ENCODE measurements at places on chromosomes 13 and 19. TPM values are rescaled to one million over a fixed set of nuclear protein-coding genes. Genes with fewer than 3 reads are reported as not detected.

The PLA2G4C gene
- 1.4 TPM for total RNA-seq

The ATP7B gene
- total RNA-seq: 1.8 TPM

The NCCRP1 gene
- total RNA-seq: 7.8 TPM

The KLK3 gene
- not detected for total RNA-seq

The ZNF573 gene
- 8.5 TPM for total RNA-seq

- no peaks in the 10 kb centered on the region for H3K36me3 ChIP-seq
- H3K4me3 ChIP-seq: no peak overlapping the region
- no peaks in the 10 kb centered on the region for H3K27me3 ChIP-seq
- DNase-seq: no peak
- H3K4me1 ChIP-seq: no peaks in the 10 kb centered on the region
Observed at GRCh38 chr13:91331047-91331915, 16.2 kb upstream of the MIR17HG start.

DNA sequence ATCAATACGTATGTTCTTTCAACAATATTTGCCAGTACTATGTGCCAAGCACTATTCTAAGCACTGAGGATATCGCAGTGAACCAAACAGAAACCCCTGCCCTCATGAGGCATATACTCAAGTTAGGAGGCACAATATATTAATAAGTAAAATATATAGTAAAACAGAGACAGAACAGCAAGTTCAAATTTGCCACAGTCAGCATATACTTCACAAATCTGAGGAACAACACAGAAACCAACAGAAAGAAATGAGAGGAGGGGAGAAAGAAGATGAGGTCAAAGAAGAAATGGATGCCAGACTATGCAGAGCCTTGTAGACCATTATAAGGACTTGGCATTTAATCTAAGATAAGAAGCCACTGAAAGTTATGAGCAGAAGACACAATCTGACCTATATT is 59.9 kb downstream of the KATNAL1 start:
- no peak for DNase-seq
- H3K27ac ChIP-seq: no peak overlapping the region
- H3K36me3 ChIP-seq: no peaks in the 10 kb centered on the region
- no peaks in the 10 kb centered on the region for H3K27me3 ChIP-seq

GRCh38 chr13:26599860-26600259 is 42.4 kb downstream of the WASF3 start:
- H3K36me3 ChIP-seq: no peaks in the 10 kb centered on the region
- DNase-seq: no peak
- H3K27me3 ChIP-seq: no peaks in the 10 kb centered on the region
- no peak overlapping the region for H3K4me3 ChIP-seq
- H3K4me1 ChIP-seq: peaks cover 37% of the 10 kb centered on the region
- H3K27ac ChIP-seq: peak overlapping the region; percentile 25

DNA sequence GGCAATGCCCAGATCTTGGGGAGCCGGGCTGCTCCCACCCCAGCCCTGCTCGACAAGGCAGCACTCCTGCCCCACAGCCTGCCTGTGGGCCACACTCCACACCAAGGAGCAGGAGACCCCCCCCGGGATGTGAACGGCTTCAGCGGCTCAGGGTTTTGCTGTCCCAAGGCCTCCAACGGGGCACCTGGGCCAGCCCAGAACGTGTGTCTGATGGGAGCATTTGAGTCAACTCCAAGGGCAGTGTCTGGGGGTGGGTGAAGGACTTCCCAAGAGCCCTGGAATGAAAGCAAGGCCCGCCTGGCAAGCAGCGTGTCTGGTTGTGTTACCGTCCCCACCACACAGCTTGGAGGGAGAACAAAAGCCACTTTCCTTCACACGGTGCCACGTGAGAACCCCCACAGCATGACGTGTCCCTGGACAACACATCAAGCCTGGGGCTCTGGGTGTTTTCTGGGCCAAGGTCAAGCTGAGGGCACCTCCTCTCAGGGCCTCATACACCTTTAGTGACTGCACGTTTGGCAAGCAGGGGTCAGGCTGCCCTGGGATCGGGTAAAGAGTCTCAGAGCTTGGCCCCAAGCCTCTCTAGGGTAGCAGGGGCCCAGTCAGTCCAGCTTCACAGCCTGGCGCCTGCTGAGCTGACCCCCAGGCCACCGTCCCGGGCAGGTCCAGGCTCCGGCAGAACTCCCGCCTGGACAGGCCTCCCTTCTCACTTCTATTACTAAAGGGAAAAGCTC is 6.0 kb downstream of the C13orf46 start:
- no peak overlapping the region for H3K4me3 ChIP-seq
- no peaks in the 10 kb centered on the region for H3K4me1 ChIP-seq
- no peak overlapping the region for H3K27ac ChIP-seq
- no peaks in the 10 kb centered on the region for H3K27me3 ChIP-seq
- no peak for DNase-seq

DNA sequence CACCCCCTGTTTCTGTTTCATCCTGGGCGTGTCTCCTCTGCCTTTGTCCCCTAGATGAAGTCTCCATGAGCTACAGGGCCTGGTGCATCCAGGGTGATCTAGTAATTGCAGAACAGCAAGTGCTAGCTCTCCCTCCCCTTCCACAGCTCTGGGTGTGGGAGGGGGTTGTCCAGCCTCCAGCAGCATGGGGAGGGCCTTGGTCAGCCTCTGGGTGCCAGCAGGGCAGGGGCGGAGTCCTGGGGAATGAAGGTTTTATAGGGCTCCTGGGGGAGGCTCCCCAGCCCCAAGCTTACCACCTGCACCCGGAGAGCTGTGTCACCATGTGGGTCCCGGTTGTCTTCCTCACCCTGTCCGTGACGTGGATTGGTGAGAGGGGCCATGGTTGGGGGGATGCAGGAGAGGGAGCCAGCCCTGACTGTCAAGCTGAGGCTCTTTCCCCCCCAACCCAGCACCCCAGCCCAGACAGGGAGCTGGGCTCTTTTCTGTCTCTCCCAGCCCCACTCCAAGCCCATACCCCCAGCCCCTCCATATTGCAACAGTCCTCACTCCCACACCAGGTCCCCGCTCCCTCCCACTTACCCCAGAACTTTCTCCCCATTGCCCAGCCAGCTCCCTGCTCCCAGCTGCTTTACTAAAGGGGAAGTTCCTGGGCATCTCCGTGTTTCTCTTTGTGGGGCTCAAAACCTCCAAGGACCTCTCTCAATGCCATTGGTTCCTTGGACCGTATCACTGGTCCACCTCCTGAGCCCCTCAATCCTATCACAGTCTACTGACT is at the start of gene KLK3:
Gene KLK3, plus strand, starts transcription at position 280 of the 775 bp plus-strand sequence. Its CDS starts 41 bp downstream, at position 321.
- no peaks in the 10 kb centered on the region for H3K27me3 ChIP-seq
- no peaks in the 10 kb centered on the region for H3K36me3 ChIP-seq
- H3K4me3 ChIP-seq: no peak within 1 kb of the TSS

DNA sequence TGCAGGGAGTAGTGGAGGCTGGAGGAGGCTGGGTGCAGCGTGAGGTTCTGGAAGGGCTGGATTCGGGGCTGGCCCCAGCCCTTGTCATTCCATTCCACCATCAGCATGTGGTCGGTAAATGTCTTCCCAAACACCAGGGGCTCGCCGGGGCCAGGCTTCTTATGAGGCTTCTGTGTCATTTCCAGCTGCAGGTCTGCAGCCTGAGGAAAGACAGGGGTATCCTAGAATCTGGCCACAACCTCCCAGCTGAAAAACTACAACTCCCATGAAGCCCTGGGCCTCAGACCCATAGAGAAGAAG is 4.4 kb downstream of the BCAT2 start:
- no peak overlapping the region for H3K27ac ChIP-seq
- peaks cover 6% of the 10 kb centered on the region for H3K4me1 ChIP-seq
- DNase-seq: no peak
- no peaks in the 10 kb centered on the region for H3K36me3 ChIP-seq
- no peak overlapping the region for H3K4me3 ChIP-seq

GRCh38 chr19:45973553-45974338 is at the start of gene NOVA2:
Gene NOVA2 (minus strand): TSS chr19:45973865. CDS start chr19:45973351, 514 bp downstream.
- peaks cover 28% of the 10 kb centered on the region for H3K27me3 ChIP-seq
- H3K27ac ChIP-seq: no peak within 1 kb of the TSS
- peak; percentile 24 for DNase-seq
- H3K4me3 ChIP-seq: no peak within 1 kb of the TSS
- H3K36me3 ChIP-seq: no peaks in the 10 kb centered on the region
- H3K4me1 ChIP-seq: no peaks in the 10 kb centered on the region

DNA sequence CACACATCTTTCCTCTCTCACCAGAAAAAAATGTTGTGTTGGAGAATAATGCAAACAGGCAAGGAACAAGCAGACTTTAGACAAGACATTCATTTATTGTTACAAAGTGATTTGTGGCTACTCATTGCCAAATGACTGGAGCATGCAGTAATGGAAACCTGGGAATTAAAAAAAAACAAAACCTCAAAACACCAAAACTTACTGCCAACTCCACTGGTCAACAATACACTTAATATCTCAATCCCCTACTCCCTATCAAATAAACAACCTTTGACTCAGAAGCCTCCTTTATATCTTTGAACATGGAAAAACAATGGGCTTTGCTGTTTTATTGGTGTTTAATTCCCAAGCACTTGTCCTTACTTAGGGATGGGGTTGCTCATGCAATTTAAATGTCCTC is 112.8 kb downstream of the POSTN start:
- DNase-seq: no peak
- H3K27ac ChIP-seq: no peak overlapping the region
- H3K36me3 ChIP-seq: no peaks in the 10 kb centered on the region
- H3K4me1 ChIP-seq: no peaks in the 10 kb centered on the region
- H3K27me3 ChIP-seq: peaks cover 2% of the 10 kb centered on the region

DNA sequence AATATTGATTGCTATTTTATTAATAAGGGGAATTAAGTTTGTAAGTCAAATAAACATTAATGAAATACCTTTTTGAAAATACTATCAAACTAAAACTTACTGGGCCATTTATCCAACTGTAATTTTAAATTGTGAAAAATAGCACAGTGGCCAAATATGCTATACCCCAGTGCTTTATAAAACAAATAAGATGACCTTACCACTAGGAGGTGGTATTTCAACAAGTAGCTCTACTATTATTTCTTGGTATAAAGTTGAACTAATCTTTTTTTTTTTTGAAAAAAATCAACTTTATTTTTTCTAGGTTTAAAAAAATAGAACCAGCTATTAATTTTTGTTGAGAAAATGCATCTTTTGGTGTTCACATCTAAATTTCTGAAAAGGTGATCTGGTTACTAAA is 14.7 kb downstream of the LACC1 start:
- H3K36me3 ChIP-seq: no peaks in the 10 kb centered on the region
- H3K27me3 ChIP-seq: no peaks in the 10 kb centered on the region
- no peak overlapping the region for H3K4me3 ChIP-seq
- DNase-seq: no peak
- H3K27ac ChIP-seq: no peak overlapping the region

DNA sequence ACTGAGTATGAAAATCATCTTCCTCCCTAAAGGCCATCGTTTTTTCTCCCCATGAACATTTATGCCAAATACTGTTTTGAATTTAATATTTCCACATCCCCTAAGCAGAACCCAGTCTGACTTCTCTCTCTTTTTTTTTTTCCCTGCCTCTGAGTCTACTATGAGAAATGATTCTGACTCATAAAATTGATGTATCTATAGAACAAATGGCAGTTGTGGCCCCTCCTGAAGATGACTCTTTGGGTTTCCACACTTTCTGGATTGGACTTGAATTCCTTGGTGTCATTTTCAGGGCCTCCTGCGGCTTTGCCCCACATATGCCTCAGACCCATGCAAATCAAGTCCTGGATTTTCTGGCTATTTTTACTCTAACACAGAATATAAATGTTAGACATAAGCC is 22.7 kb upstream of the NAXD start:
- no peaks in the 10 kb centered on the region for H3K36me3 ChIP-seq
- no peak for DNase-seq
- H3K4me1 ChIP-seq: no peaks in the 10 kb centered on the region
- no peak overlapping the region for H3K4me3 ChIP-seq
- H3K27me3 ChIP-seq: no peaks in the 10 kb centered on the region

- H3K4me3 ChIP-seq: no peak overlapping the region
- H3K27ac ChIP-seq: no peak overlapping the region
- no peak for DNase-seq
- no peaks in the 10 kb centered on the region for H3K27me3 ChIP-seq
- no peaks in the 10 kb centered on the region for H3K4me1 ChIP-seq
Observed at GRCh38 chr13:47853236-47853635, 147.8 kb downstream of the SUCLA2 start.

GRCh38 chr19:12913011-12913561 is 6.0 kb downstream of the SYCE2 start:
- peak overlapping the region; percentile 41 for H3K4me3 ChIP-seq
- H3K27me3 ChIP-seq: no peaks in the 10 kb centered on the region
- no peaks in the 10 kb centered on the region for H3K36me3 ChIP-seq
- peak overlapping the region; percentile 76 for H3K27ac ChIP-seq

DNA sequence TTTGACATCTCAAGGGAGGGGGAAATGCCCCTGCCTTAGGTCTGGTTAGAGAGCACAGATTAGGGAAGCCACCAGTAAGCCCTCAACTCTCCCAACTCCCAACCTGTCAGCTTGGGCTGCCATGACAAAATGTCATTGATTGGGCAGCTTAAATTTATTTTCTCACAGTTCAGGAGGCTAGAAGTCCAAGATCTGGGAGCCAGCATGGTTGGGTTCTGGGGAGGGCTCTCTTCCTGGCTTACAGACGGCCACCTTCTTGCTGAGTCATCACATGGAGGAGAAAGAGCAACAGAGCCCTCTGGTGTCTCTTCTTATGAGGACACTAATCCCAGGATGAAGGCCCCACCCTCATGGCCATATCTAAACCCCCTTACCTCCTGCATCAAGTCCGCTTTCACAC is 24.2 kb downstream of the C19orf12 start:
- peaks cover 3% of the 10 kb centered on the region for H3K4me1 ChIP-seq
- H3K36me3 ChIP-seq: no peaks in the 10 kb centered on the region
- no peak overlapping the region for H3K27ac ChIP-seq
- no peaks in the 10 kb centered on the region for H3K27me3 ChIP-seq
- DNase-seq: peak; percentile 51

DNA sequence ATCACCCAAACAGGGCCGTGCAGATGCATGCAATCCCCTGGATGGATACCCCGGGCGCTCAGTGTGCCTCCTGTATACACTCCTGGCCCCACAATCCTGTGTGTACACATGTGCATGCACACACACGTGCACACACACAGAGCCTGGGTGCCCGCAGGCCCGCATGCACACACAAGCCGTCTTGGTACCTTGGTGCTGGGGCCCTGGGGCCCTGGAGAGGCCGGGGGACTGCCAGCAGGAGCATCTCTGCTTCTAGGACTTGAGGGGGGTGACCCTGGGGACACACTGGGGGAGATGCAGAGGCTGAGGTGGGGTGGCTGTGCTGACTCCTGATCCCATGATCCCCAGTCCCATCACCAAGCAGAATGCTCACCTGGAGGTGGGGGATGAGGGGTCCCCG is 15.6 kb upstream of the EPOR start:
- H3K27ac ChIP-seq: no peak overlapping the region
- no peaks in the 10 kb centered on the region for H3K27me3 ChIP-seq
- no peak for DNase-seq
- no peaks in the 10 kb centered on the region for H3K4me1 ChIP-seq
- no peaks in the 10 kb centered on the region for H3K36me3 ChIP-seq

DNA sequence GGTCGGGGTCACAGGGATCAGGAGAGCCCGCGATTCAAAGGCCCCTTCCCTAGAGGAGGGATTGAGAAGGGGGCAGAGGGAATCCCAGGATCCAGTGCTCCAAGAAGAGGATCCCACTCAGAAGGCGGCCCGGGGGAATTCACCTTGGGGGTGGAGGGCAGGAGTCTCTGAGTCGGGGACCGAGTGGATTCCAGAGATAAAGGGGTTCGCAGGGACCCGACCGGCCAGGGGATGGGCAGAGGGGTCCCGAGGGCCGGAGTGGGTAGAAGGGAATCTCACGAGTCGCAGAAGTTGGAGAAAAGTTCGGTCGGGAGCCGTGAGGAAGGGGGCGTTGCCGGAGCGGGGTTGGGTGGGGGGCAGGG is 261 bp downstream of the PRKD2 start:
- DNase-seq: no peak
- H3K27me3 ChIP-seq: no peaks in the 10 kb centered on the region
- peak overlapping the region; percentile 88 for H3K4me3 ChIP-seq
